Chondrocyte (in vitro differentiated cells): ENCODE measurements at places on chromosomes 12 and 14. TPM values are rescaled to one million over a fixed set of nuclear protein-coding genes. Genes with fewer than 3 reads are reported as not detected.
A peak's percentile ranks its signal among the peaks of the same experiment; 100 is the strongest.

BHLHE41 gene
- 5.8 to 6.5 TPM (median 6.0 TPM) in 3 replicates for total RNA-seq

C12orf54 gene
- total RNA-seq = not detected in 3 replicates

SMAGP gene
- total RNA-seq = 2.0 to 8.5 TPM (median 8.0 TPM) in 3 replicates

SCNN1A gene
- total RNA-seq = 0.87 to 2.6 TPM (median 1.9 TPM) in 3 replicates

ZFYVE1 gene
- 26.4 to 27.6 TPM (median 26.9 TPM) in 3 replicates for total RNA-seq

CDK4 gene
- 136 to 140 TPM (median 139 TPM) in 3 replicates for total RNA-seq

RAD9B gene
- total RNA-seq = 0.27 to 0.54 TPM (median 0.39 TPM) in 3 replicates

GON7 gene
- 5.3 to 11.7 TPM (median 5.7 TPM) in 3 replicates for total RNA-seq

HOXC9 gene
- total RNA-seq = not detected in 3 replicates

CABP1 gene
- not detected in 3 replicates for total RNA-seq

CD27 gene
- total RNA-seq = not detected in 3 replicates

GALNT9 gene
- total RNA-seq = 0.15 to 0.29 TPM in 2 of 3 replicates, not detected in the other

MFAP5 gene
- total RNA-seq = 16.2 to 40.2 TPM (median 38.0 TPM) in 3 replicates

NKX2-1 gene
- not detected in 3 replicates for total RNA-seq

DNA sequence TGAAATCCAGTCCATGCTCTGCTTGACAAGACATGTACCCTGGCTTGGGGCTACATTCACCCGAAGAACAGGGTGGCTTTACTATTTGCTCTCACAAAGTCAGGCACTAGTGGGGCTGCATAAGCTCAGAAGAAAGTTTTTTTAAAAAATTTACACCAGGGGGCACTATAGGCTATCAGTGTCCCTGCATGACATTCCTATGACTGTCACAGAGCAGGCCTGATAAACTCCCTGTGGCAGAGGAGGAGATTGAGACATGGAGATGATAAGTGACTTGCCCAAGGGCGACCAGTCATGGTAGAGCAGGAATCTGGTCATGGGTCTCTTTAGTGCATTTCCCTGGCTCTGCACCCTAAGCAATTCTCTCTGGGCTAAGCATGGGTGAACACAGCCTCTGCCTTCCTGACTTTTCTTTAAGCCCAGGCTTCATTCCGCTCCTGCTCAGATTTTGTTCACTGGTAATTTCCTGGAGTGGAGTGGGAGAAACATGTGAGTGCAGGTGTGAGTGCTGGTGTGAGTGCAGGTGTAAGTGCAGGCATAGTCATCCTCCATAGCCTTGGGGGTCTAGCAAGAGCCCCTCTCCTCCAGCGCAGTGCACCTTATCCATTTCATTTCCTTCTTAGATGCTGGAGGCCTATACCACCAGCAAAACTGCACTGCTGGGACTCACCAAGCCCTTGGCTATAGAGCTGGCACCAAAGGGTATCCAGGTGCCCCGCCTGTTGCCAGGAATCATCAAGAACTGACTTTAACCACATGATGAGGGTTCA, 91.6 kb downstream of the DHRS2 start:
- no peaks in the 10 kb centered on the region for H3K4me1 ChIP-seq
- no peaks in the 10 kb centered on the region for H3K36me3 ChIP-seq
- no peak overlapping the region for H3K27ac ChIP-seq
- H3K27me3 ChIP-seq = peaks cover 20% of the 10 kb centered on the region
- H3K4me3 ChIP-seq = no peak overlapping the region

- no peak overlapping the region for H3K4me3 ChIP-seq
- H3K27ac ChIP-seq = peak overlapping the region; percentile 88
- H3K4me1 ChIP-seq = peaks cover 26% of the 10 kb centered on the region
- no peaks in the 10 kb centered on the region for H3K27me3 ChIP-seq
- DNase-seq = no peak
These were observed 2.9 kb downstream of the RAD52 start for GRCh38 chr12:946631-947030.

GRCh38 chr12:113254298-113254697, 33.0 kb downstream of the TPCN1 start:
- no peaks in the 10 kb centered on the region for H3K27me3 ChIP-seq
- peaks cover 5% of the 10 kb centered on the region for H3K36me3 ChIP-seq
- H3K4me1 ChIP-seq = peaks cover 4% of the 10 kb centered on the region
- no peak overlapping the region for H3K27ac ChIP-seq
- H3K4me3 ChIP-seq = no peak overlapping the region
- no peak for DNase-seq

- H3K4me3 ChIP-seq = no peak overlapping the region
- H3K27ac ChIP-seq = no peak overlapping the region
- H3K36me3 ChIP-seq = no peaks in the 10 kb centered on the region
- H3K4me1 ChIP-seq = no peaks in the 10 kb centered on the region
These were observed 47.1 kb upstream of the ATXN7L3B start for GRCh38 chr12:74490390-74491064.

- no peaks in the 10 kb centered on the region for H3K4me1 ChIP-seq
- H3K36me3 ChIP-seq = no peaks in the 10 kb centered on the region
- H3K27ac ChIP-seq = no peak overlapping the region
- no peak overlapping the region for H3K4me3 ChIP-seq
- no peak for DNase-seq
These were observed 82.0 kb upstream of the CPM start for GRCh38 chr12:69015017-69015416.

DNA sequence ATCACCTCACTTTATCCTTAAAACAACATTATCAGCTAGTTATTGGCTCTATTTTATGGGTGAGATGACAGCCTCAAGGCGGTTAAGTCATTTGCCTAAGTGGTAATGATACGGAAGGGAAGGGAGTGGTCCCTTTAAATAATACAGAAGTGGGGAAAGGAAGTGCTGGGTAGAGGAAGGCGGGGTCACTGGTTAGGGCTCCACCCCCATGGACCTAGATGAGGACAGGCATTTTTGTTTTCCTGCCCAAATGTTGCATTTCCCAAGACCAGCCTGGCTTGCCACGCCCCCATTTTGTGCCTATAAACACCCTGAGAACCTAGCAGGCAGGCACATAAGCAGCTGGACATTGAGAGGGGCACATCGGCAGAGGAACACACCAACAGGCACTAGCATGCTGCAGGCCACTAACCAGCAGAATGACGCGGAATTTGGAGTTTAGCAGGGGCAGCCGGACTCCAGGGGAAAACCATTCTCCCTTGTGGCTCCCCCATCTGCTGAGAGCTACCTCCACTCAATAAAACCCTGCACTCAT, 100.9 kb downstream of the EPS8 start:
- DNase-seq = no peak
- no peaks in the 10 kb centered on the region for H3K27me3 ChIP-seq
- H3K36me3 ChIP-seq = no peaks in the 10 kb centered on the region
- H3K27ac ChIP-seq = peak overlapping the region; percentile 97
- peak overlapping the region; percentile 74 for H3K4me3 ChIP-seq

DNA sequence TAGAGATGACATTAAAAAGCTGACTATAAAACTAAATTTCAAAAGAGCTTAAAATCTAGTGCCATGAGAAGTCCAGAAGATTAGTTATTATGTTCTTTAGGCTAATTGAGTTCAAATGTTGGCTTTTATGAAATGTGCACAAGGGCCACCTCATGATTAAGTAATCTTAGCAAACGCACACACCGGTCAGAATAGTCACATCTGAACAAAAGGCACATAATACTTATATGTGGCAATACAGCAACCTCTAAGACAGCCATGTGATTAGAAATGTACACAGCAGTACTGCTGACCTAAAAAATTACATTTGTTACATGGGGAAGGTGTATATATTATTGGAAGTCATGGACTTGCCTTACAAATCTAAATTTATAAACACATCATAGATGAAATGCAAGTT, 344.7 kb upstream of the GARIN6 start:
- H3K36me3 ChIP-seq = no peaks in the 10 kb centered on the region
- no peak overlapping the region for H3K4me3 ChIP-seq
- no peaks in the 10 kb centered on the region for H3K27me3 ChIP-seq
- no peaks in the 10 kb centered on the region for H3K4me1 ChIP-seq

GRCh38 chr14:53716578-53716977, 240.0 kb downstream of the BMP4 start:
- DNase-seq = no peak
- no peaks in the 10 kb centered on the region for H3K27me3 ChIP-seq
- H3K27ac ChIP-seq = peak overlapping the region; percentile 72

- no peak overlapping the region for H3K4me3 ChIP-seq
- no peaks in the 10 kb centered on the region for H3K4me1 ChIP-seq
- peaks cover 17% of the 10 kb centered on the region for H3K27me3 ChIP-seq
- no peak for DNase-seq
- H3K27ac ChIP-seq = no peak overlapping the region
These were observed 14.1 kb upstream of the MAPKAPK5 start for GRCh38 chr12:111827907-111828306.

- H3K4me1 ChIP-seq = no peaks in the 10 kb centered on the region
- H3K36me3 ChIP-seq = no peaks in the 10 kb centered on the region
- no peaks in the 10 kb centered on the region for H3K27me3 ChIP-seq
These were observed 8.5 kb upstream of the BCL7A start for GRCh38 chr12:122013136-122013535.

DNA sequence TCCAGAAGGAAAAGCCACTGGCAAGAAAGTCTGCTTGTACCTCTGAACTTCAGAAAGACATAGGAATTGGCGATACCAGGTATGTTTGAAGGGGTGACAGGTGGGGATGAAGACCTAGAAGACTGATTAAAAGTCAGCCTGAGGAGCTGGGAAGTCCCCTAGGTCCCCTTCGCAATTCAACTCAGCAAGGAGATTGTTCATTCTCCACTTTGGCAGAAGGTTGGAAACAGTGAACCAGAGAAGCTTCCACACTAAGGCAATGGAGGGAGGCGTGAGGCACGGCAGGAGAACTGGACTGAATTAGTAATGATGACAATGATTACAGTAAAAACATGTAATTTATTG, 240.3 kb upstream of the TMPO start:
- H3K4me3 ChIP-seq = no peak overlapping the region
- H3K27ac ChIP-seq = no peak overlapping the region
- peaks cover 7% of the 10 kb centered on the region for H3K27me3 ChIP-seq

- no peaks in the 10 kb centered on the region for H3K4me1 ChIP-seq
- no peak overlapping the region for H3K27ac ChIP-seq
- H3K27me3 ChIP-seq = peaks cover 3% of the 10 kb centered on the region
- H3K4me3 ChIP-seq = no peak overlapping the region
These were observed 40.8 kb downstream of the NDUFA12 start for GRCh38 chr12:94962670-94963069.

DNA sequence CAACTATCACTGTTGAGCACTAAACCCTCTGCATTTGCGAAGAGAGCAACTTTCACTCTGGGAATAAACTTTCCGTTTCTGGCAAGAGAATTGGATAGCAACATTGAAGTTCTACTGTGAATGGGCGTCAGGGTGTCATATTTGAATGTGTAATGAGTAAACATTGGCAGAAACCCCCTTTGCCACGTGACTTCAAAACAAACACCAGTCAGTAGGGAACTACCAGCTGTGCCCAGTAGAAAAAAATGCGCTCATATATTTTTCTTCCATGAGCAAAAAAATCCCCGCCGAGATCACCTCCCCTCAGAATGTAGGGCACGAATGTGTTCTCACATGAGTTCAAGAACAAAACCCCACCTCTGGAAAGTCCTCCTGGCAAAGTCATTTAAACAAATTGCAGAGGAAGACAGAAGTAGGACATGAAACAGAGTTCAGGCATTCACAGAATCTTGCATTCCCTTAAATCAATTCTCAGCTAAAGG, 80.6 kb downstream of the BTG1 start:
- peaks cover 54% of the 10 kb centered on the region for H3K4me1 ChIP-seq
- H3K4me3 ChIP-seq = peak overlapping the region; percentile 8
- no peak for DNase-seq

- H3K36me3 ChIP-seq = peaks cover 42% of the 10 kb centered on the region
- peaks cover 41% of the 10 kb centered on the region for H3K4me1 ChIP-seq
- H3K4me3 ChIP-seq = no peak overlapping the region
- H3K27ac ChIP-seq = no peak overlapping the region
These were observed 30.3 kb downstream of the TRIP11 start for GRCh38 chr14:92009604-92010003.

GRCh38 chr12:107144990-107145389, 51.6 kb upstream of the CRY1 start:
- no peak for DNase-seq
- H3K27me3 ChIP-seq = peaks cover 22% of the 10 kb centered on the region
- no peak overlapping the region for H3K27ac ChIP-seq
- no peak overlapping the region for H3K4me3 ChIP-seq
- no peaks in the 10 kb centered on the region for H3K36me3 ChIP-seq

GRCh38 chr14:105487986-105488777, 1.5 kb downstream of the CRIP1 start:
- H3K27me3 ChIP-seq = no peaks in the 10 kb centered on the region
- DNase-seq = no peak
- peak overlapping the region; percentile 69 for H3K4me3 ChIP-seq
- peak overlapping the region; percentile 32 for H3K27ac ChIP-seq

DNA sequence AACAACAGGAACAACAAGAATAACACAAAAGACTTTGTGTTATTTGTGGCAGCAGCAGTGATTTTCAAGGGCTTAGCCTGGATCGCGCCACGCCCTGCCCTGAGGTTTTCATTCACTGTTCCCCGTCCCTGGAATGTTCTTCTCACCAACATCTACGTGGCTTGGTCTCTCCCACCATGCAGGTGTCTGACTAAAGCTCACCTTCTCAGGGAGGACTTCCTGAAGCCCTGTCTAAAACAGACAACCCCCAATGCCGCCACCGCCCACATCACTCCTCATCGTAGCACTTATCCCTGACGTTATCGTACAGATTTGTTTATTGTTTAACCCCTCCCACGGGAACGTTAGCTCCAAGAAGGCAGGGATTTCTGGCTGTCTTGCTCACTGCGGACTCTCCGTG, 40.4 kb downstream of the P2RX4 start:
- H3K27ac ChIP-seq = no peak overlapping the region
- peaks cover 49% of the 10 kb centered on the region for H3K36me3 ChIP-seq
- H3K4me1 ChIP-seq = no peaks in the 10 kb centered on the region
- H3K27me3 ChIP-seq = no peaks in the 10 kb centered on the region

DNA sequence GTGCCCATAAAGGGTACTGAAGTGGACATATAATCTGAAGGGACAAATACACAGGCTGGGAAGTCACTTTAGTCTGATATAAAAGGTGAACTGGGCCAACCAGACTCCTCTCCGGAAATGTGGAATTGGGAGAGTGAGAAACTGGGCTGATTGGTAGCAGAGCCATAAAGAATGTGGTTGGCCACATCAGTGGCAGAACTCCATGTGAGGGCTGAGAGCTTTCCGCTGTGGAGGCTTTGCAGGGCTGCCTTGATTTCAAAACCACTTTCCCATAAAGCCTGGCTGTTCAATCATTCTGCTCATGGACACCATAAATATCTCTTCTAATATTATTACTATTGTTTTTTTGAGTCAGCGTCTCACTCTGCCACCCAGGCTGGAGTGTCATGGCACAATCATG, 220.3 kb downstream of the MON2 start:
- H3K27me3 ChIP-seq = no peaks in the 10 kb centered on the region
- H3K36me3 ChIP-seq = peaks cover 29% of the 10 kb centered on the region
- DNase-seq = no peak
- H3K4me1 ChIP-seq = peaks cover 30% of the 10 kb centered on the region
- no peak overlapping the region for H3K27ac ChIP-seq

GRCh38 chr12:51059086-51059485, 11.0 kb downstream of the LETMD1 start:
- H3K36me3 ChIP-seq = peaks cover 19% of the 10 kb centered on the region
- no peaks in the 10 kb centered on the region for H3K27me3 ChIP-seq
- DNase-seq = no peak
- peak overlapping the region; percentile 17 for H3K27ac ChIP-seq
- no peak overlapping the region for H3K4me3 ChIP-seq
- H3K4me1 ChIP-seq = peaks cover 9% of the 10 kb centered on the region
